ENCODE measurements at places on chromosomes 2 and 18.

GRCh38 chr18:80197528-80197927 is 49.8 kb downstream of the PARD6G start:
- peaks cover 5% of the 10 kb centered on the region for H3K36me3 ChIP-seq
- DNase-seq: no peak
- peaks cover 3% of the 10 kb centered on the region for H3K4me1 ChIP-seq
- peaks cover 64% of the 10 kb centered on the region for H3K27me3 ChIP-seq
- no peak overlapping the region for H3K27ac ChIP-seq
- no peak overlapping the region for H3K4me3 ChIP-seq

GRCh38 chr2:69567909-69568300 is 75.6 kb downstream of the AAK1 start:
- H3K27ac ChIP-seq: peak overlapping the region; percentile 88
- peaks cover 78% of the 10 kb centered on the region for H3K4me1 ChIP-seq
- H3K36me3 ChIP-seq: peaks cover 3% of the 10 kb centered on the region
- no peak overlapping the region for H3K4me3 ChIP-seq

GRCh38 chr2:162711832-162712540 is 126.6 kb downstream of the KCNH7 start:
- DNase-seq: no peak
- H3K27me3 ChIP-seq: no peaks in the 10 kb centered on the region
- no peaks in the 10 kb centered on the region for H3K4me1 ChIP-seq
- no peak overlapping the region for H3K4me3 ChIP-seq

DNA sequence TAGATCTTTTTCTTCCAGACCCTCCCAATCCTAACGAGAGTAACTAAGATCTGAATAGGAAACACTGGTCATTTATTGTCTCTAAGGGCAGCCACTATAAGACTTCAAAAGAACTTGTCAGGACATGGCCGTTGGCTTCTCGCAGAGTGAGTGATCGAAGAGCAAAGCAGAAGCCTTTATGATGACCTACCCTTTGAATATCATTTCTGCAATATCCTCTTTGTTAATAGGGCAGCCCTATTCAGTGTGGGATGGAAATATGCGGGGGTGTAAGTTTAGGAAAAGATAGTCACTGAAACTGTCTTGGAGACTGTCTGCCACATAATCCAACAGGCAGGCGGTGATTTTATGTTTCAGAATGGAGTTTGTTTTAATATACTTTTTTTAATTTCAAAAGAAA is 70.9 kb downstream of the FBXO36 start:
- H3K4me1 ChIP-seq: no peaks in the 10 kb centered on the region
- H3K36me3 ChIP-seq: no peaks in the 10 kb centered on the region
- H3K27me3 ChIP-seq: no peaks in the 10 kb centered on the region

DNA sequence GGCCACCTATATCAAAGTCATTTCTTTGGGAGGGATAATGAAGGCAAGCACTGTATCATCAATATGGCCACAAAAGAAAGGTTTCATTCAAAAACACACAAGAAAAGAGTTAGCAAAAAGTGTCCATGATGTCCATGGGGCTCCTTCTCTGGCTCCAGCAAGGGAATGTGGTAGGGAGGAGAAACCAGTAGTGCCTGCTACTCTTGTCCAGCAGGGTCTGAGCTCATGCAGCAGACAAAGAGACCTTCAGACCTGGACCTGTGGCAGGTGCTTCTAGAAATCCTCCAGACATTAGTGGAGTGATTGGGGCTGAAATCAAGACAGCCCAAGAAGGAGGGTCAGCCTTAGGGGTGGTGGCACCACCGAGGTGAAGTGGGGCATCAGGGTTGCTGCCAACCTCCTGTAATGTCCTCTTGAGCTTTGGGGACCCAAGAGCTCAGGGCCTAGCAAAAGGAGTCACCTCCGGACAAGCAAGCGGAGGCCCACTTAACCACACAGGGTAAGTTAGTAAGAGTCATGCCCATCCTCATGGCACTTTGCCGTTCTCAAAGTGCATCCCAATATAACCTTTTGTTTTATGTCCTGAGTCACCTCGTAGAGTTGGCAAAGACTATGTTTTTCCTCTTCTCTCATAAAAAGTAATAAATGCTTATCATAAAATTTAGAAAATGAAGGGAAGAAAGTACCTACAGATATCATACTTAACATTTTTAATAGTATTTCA is 112.6 kb upstream of the YPEL5 start:
- DNase-seq: no peak
- H3K27me3 ChIP-seq: peaks cover 34% of the 10 kb centered on the region
- no peak overlapping the region for H3K4me3 ChIP-seq
- H3K36me3 ChIP-seq: no peaks in the 10 kb centered on the region
- H3K4me1 ChIP-seq: no peaks in the 10 kb centered on the region

DNA sequence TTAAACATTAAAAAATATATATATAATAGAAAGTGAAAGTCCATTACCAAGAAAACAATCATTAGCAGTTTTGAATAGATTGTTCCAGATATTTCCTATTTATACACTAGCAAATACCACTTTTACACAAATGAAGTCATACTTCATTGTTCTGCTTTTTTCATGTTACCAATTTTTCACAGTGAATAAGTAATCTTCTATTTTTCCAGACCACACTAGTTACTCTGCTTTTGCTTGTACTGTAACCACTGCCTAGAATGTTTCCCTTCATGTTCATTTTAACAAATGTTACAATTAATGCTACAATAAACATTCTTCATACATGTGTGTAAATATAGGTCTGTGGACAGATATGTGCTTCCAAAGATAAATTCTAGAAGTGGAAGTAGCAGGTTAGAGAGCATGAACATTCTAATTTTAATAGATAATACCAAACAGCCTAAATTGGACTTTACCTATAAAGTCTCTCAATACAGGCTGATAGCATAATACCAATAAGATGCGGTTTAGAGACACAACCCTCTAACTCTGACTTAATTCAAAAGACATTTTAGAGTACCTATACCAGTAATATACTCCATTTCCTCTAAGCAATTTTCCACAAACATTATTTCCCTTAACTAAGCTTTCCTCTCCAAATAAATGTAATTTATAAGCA is 17.0 kb downstream of the ITSN2 start:
- H3K27ac ChIP-seq: peak overlapping the region; percentile 11
- peaks cover 4% of the 10 kb centered on the region for H3K36me3 ChIP-seq
- no peaks in the 10 kb centered on the region for H3K27me3 ChIP-seq
- H3K4me1 ChIP-seq: peaks cover 59% of the 10 kb centered on the region

GRCh38 chr2:59233448-59233847 is 992.3 kb upstream of the FANCL start:
- no peaks in the 10 kb centered on the region for H3K27me3 ChIP-seq
- no peak overlapping the region for H3K27ac ChIP-seq
- no peaks in the 10 kb centered on the region for H3K36me3 ChIP-seq
- no peaks in the 10 kb centered on the region for H3K4me1 ChIP-seq

- H3K27me3 ChIP-seq: no peaks in the 10 kb centered on the region
- H3K36me3 ChIP-seq: no peaks in the 10 kb centered on the region
- H3K4me1 ChIP-seq: no peaks in the 10 kb centered on the region
- H3K27ac ChIP-seq: no peak overlapping the region
Measured at GRCh38 chr2:18599509-18600254, 10.3 kb upstream of the NT5C1B start.

DNA sequence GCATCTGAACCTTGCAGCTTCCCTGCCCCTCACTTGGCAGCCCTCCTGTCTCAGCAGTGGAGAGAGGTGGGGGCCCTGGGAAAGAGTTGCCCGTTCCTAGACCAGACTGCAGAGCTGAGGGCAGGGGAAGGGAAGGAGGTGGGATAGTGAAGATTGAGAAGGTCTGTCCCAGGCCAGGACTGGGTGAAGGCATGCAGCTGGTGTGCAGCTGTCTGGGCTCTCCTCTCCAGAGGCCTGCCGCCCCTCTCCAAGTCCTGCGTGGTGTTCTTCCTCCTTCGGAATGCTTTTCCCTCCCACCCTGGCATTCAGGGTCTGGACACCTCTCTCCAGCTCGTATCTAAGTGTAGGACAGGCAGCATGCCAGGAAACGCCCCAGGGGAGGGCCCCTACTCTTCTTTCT is 323.5 kb downstream of the CELF4 start:
- no peak overlapping the region for H3K4me3 ChIP-seq

DNA sequence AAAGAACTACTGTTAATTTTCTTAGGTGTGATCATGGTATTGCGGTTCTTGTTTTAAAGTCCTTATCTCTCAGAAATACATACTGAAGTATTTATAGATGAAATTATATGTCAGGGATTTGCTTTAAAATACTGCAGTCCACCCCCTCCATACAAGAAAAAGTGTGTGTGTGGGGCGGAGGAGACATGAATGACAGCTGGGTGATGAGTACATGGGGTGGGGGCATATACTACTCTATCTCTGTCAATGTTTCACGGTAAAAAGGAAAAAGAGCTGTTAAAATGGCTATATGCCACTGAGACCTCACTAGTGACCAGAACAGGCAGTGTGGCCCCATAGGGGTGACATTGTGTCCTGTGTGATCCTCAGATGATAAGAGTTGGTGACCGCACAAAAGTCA is 54.1 kb downstream of the SPRED2 start:
- H3K36me3 ChIP-seq: no peaks in the 10 kb centered on the region
- H3K4me3 ChIP-seq: no peak overlapping the region
- H3K4me1 ChIP-seq: peaks cover 7% of the 10 kb centered on the region
- H3K27me3 ChIP-seq: no peaks in the 10 kb centered on the region

DNA sequence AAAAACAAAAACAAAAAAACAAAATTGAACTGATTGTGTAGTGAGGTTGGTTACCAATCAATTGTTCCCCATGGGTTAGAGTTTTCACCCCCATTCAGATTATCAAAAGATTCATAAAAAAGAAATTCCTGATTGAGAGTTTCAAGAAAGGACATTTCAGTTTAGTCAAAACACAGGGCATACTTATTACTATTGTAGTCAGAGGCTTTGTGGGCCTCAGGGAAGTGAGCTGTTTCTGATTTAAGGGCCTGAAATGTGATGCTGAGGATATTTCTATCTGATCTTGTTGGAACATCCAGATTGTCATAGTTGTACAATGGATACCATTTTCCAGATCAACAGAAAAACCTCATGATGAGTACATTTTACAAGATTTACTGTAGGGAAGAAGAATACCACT is 368.1 kb upstream of the NETO1 start:
- H3K4me1 ChIP-seq: no peaks in the 10 kb centered on the region
- DNase-seq: no peak
- H3K36me3 ChIP-seq: no peaks in the 10 kb centered on the region
- no peaks in the 10 kb centered on the region for H3K27me3 ChIP-seq
- H3K27ac ChIP-seq: no peak overlapping the region
- H3K4me3 ChIP-seq: no peak overlapping the region

DNA sequence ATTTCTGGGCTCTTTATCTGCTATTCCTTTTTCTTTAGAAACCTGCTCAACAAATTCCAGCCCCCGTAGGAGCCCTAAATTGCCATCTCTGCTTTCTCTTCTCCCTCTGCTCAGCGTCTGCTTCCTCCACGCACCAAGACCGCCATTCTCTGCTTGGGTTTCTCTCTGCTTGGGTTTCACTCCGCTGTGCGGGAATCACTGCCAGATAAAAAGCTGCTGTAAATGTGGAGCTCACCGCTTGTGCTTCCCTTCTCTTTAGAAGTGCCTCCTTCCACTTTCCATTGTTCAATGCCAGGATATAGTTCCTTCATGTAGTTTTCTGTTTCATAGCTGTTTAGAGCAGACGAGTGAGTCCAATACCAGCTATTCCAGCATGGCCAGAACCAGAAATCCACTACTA is 45.9 kb downstream of the TMEM237 start:
- H3K27ac ChIP-seq: no peak overlapping the region
- DNase-seq: no peak
- no peaks in the 10 kb centered on the region for H3K4me1 ChIP-seq
- no peaks in the 10 kb centered on the region for H3K27me3 ChIP-seq
- no peak overlapping the region for H3K4me3 ChIP-seq

- H3K27ac ChIP-seq: no peak overlapping the region
- H3K4me1 ChIP-seq: peaks cover 7% of the 10 kb centered on the region
- H3K27me3 ChIP-seq: no peaks in the 10 kb centered on the region
- H3K36me3 ChIP-seq: no peaks in the 10 kb centered on the region
- no peak for DNase-seq
- H3K4me3 ChIP-seq: no peak overlapping the region
Measured at GRCh38 chr2:96903815-96904214, 33.9 kb upstream of the SEMA4C start.

DNA sequence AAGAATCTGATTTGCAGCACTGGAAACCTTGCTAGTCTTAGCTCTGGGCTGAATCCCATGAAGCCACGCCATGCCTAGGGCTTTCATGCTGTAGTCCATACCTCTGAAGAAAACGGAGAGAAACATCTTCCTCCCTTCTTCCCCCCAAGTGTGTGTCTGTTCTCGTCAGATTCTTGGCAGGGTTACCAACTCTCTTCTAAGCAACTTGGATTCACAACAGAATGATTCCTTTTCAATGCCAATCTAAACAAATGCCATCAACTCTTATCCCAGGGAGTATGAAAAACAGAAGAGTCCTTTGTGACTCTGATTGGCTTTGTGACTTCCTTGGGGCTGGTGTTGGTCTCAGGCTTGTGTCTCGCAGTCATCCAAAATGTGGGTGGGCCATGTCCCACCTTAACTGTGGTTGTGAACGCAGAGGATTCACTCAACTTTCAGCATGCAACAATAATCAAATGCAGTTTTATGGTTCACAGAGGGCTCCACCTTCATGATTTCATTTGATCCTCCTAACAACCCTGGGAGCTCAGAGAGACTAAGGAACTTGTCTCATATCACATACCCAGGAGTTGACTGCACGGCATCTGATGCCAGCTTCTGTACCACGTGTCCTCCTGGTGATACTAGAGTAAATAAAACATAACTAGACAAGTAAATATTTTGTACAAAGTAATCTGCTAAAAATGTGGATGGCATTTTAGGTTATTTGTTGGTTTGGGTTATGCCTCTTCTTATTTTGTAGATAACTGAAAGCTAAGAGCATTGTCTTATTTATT is 186.0 kb upstream of the TNP1 start:
- DNase-seq: no peak
- no peaks in the 10 kb centered on the region for H3K4me1 ChIP-seq
- H3K27ac ChIP-seq: no peak overlapping the region

- no peak for DNase-seq
- no peaks in the 10 kb centered on the region for H3K4me1 ChIP-seq
- H3K4me3 ChIP-seq: peak overlapping the region; percentile 49
- no peaks in the 10 kb centered on the region for H3K36me3 ChIP-seq
- no peak overlapping the region for H3K27ac ChIP-seq
Measured at GRCh38 chr18:70464343-70465114, 175.7 kb downstream of the SOCS6 start.

GRCh38 chr2:129460299-129461198 is 518.9 kb upstream of the RAB6C start:
- no peak overlapping the region for H3K27ac ChIP-seq
- DNase-seq: no peak
- no peaks in the 10 kb centered on the region for H3K36me3 ChIP-seq
- H3K4me3 ChIP-seq: no peak overlapping the region
- no peaks in the 10 kb centered on the region for H3K4me1 ChIP-seq
- no peaks in the 10 kb centered on the region for H3K27me3 ChIP-seq

DNA sequence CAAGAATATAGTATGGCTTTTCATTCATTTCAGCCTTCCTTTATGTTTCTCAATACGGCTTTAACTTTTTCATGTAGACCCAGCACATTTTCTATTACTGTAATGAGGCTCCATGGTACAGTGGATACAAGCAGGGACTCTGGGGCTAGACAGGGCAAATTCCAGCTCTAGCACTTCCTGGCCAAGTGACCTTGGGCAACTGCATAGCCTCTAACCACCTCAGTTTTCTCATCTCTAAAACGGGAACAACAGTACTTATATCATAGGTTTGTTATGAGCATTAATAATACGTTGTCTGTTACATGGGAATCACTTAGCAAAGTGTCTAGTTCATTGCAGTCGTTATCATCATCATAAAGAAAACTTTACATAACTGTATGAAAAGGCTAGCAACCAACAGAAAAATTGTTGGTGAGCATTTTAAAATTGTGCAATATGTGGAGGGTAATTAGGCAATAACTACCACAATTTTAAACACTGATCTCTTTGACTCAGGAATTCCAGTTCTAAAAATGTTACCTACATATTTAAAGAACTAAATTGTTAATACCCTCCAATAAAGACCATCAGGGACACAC is 13.7 kb upstream of the RMDN2 start:
- H3K27me3 ChIP-seq: peaks cover 22% of the 10 kb centered on the region
- H3K4me1 ChIP-seq: no peaks in the 10 kb centered on the region
- DNase-seq: no peak
- no peak overlapping the region for H3K27ac ChIP-seq
- peaks cover 3% of the 10 kb centered on the region for H3K36me3 ChIP-seq

All from T-helper 17 cell (primary cell).